ENCODE measurements at places on chromosomes 4 and X.

DNA sequence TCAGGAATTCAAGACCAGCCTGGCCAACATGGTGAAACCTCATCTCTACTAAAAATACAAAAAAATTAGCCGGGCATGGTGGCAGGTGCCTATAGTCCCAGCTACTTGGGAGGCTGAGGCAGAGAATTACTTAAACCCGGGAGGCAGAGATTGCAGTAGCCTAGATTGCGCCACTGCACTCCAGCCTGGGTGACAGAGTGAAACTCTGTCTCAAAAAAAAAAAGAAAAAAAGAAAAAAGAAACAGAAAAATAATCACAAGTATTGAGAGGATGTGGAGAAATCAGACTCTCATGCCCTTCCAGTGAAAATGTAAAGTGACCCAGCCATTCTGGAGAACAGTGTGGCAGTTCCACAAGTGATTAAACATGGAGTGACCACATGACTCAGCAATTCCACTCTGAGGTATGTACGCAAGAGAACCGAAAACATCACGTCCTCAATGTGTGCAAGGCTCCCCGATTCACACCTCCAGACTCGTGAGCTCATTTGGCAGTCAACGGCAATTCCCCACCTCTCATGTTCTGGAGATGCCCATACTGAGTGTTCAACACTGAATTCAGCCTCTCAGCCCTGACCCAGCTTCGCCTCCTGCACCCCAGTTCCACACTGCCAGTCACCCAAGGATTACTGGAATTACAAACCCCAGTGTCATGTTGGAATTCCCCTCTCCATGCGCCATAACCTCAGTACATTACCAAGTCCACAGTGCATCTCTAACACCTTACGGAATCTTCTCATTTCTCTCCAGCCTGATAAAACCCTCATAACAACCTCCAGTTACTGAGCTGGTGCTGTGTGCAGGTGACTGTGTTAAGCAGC is 21.1 kb downstream of the ACOX3 start:
- no peak for DNase-seq

GRCh38 chr4:69831646-69832325 is 28.2 kb downstream of the SULT1E1 start:
- DNase-seq, result no peak

- DNase-seq, result no peak
Observed at GRCh38 chr4:15368856-15369255, 59.0 kb upstream of the C1QTNF7 start.

GRCh38 chr4:149465955-149466354 is 349.7 kb downstream of the IQCM start:
- no peak for DNase-seq

DNA sequence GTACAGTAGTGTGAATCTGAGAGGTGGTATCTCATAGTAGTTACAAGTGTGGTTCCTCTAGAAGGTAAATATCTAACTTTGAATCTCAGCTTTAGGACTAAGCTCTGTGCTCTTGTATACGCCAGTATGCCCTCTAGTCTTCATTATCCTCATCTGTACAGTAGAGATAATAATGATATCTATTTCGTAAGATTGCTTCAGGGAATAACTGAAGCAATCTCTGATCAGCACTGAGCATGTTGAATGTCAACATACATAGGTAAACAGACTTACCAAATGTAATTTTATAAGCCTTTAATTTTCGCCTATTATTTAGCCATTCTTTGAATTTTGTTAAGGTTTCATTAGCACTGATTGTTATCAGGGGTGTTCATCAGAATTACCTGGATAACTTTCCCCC is 175.2 kb upstream of the ANKRD50 start:
- DNase-seq, result no peak

- no peak for DNase-seq
Observed at GRCh38 chr4:125735102-125735501, 420.3 kb downstream of the FAT4 start.

DNA sequence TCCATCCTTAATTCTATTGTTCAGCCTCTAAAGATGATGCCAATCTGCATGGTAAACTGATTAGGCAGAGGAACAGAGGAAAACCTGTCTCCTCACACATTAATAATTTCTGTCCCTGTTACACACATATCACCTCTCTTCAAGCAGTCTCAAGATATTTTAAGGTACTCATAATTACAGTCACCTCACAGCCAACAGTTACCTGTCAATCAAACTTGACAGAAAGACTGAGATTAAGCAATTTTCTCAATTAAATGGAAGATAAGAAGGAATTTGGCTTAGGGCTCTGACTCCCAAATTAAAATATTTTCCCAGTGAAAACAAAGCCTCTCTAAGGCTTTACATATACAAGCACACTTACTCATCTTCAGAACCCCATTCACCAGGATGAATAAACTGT is 85.2 kb downstream of the MAPK10 start:
- no peak for DNase-seq

DNA sequence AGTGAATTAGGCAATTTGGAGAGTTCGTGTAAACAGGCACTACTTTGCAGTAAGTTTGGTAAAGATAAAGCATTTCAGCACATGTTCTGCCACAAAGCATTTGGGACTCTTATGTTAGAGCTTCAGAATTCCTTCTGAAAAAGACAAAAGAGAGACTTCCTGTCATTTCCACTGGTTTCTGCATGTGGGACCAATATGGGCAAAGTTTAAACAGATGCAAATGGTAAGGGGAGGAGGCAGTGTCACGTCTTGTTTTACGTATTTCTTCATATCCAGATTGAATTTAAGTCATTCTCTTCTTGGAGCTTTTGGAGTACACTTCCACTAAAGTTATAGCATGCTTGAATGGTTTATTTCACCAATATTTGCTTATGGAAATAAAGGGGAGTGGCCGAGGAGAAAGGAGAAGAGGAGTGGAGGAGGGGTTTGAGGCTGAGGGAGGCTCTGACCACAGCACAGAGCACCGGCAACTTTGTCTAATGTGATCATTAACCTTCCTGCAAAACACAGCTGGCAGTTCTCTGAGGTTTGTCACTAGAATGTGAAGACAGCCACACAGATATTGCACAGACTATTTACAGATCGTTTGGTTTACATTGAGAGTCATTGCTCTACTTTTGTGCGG is at the start of gene APELA:
APELA (plus strand) TSS at position 479 of the 625 bp plus-strand sequence. CDS start 154 bp downstream, outside the sequence.
- no peak for DNase-seq

DNA sequence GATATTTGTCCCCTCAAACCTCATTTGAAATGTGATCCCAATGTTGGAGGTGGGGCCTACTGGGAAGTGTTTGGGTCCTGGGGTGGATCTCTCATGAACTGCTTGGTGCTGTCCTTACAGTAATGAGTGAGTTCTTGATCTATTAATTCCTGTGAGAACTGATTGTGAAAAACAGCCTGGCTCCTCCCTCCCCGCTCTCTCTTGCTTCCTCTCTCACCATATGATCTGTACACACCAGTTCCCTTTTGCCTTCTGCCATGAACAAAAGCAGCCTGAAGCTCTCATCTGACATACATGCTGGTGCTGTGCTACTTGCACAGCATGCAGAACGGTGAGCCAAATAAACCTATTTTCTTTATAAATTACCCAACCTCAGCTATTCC is 11.2 kb upstream of the YIPF7 start:
- DNase-seq, result no peak

DNA sequence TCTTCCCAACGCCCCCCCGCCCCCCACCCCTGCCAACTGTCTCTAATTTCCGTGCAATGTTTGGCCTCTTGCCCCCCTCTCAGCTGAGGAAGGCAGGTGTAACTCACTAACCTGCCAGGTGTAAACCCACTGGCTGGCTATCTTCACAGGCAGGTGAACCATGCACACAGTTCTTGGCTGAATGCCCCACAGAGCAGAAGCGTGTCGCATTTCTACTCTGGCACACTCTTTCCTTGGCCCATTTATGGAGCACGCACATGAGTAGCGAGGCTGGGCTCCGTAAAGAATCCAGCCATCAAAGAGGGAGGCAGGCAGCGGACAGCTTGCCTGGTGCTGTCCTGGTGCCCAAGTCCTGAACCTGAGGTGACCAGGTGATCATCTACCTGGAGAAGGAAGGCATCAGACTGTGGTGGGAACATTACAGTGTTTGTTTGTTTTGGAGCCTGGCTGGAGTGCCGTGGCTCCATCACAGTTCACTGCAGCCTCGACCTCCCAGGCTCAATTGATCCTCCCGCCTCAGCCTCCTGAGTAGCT is 39.2 kb upstream of the CRMP1 start:
- no peak for DNase-seq

GRCh38 chr4:97911236-97911906 is 231.9 kb downstream of the STPG2 start:
- no peak for DNase-seq

- DNase-seq, result no peak
Observed at GRCh38 chr4:139682741-139683151, 17.1 kb downstream of the MGST2 start.

- DNase-seq, result no peak
Observed at GRCh38 chrX:15217161-15217560, 52.7 kb downstream of the ASB9 start.

DNA sequence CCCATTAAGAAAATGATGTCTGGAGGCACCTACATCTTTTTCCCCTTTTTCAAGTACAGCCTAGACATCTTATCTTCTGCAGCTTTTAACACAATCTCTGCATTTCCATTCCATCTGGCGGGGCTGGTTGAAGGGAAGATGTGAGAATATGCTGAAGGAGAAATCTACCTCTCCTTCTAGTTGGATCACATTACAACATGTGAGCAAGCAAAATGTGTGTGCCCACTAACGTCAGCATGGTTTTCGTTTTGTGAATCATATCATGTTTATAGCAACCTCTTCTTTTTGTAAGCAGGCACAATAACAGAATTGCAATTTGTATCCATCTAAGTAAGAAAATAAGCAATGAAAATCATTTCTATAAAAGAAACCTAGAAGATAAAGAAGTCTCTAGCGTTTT is 28.9 kb upstream of the MID1 start:
- DNase-seq, result no peak

- DNase-seq, result no peak
Observed at GRCh38 chr4:7294176-7294756, 101.9 kb downstream of the SORCS2 start.

- no peak for DNase-seq
Observed at GRCh38 chr4:45120163-45120562, 393.8 kb upstream of the GNPDA2 start.

DNA sequence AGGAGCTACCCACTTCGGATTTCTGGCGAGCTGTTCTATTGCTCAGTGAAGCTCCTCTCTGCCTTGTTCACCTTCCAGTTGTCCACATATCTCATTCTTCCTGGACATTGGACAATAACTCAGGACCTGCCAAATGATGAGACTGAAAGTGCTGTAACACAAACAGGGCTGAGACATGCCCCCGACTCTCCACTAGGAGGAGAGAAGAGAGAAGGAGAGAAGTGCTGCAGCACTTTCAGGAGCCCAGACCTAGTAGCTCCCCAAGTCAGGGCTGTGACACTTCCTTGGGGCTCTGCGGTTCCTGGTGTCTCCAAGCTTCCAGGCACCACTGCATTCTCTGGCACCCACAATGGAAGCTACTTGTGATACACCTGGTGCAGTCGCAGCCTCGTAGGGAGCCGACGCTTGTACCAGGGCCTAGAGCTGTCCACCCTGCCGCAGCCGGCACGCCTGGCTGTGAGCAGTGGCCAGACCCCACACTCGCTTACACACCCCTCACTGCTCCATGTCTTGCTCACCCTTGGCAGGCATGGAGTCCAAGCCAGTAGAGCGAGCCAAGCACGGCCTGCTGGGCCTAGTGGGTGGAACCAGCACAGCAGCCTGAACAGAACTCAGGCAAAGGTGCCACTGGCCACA is 234.9 kb downstream of the TECRL start:
- no peak for DNase-seq

- DNase-seq, result no peak
Observed at GRCh38 chr4:180449395-180449956, 1793.7 kb upstream of the TENM3 start.

- no peak for DNase-seq
Observed at GRCh38 chr4:102687373-102687981, 73.3 kb downstream of the MANBA start.

DNA sequence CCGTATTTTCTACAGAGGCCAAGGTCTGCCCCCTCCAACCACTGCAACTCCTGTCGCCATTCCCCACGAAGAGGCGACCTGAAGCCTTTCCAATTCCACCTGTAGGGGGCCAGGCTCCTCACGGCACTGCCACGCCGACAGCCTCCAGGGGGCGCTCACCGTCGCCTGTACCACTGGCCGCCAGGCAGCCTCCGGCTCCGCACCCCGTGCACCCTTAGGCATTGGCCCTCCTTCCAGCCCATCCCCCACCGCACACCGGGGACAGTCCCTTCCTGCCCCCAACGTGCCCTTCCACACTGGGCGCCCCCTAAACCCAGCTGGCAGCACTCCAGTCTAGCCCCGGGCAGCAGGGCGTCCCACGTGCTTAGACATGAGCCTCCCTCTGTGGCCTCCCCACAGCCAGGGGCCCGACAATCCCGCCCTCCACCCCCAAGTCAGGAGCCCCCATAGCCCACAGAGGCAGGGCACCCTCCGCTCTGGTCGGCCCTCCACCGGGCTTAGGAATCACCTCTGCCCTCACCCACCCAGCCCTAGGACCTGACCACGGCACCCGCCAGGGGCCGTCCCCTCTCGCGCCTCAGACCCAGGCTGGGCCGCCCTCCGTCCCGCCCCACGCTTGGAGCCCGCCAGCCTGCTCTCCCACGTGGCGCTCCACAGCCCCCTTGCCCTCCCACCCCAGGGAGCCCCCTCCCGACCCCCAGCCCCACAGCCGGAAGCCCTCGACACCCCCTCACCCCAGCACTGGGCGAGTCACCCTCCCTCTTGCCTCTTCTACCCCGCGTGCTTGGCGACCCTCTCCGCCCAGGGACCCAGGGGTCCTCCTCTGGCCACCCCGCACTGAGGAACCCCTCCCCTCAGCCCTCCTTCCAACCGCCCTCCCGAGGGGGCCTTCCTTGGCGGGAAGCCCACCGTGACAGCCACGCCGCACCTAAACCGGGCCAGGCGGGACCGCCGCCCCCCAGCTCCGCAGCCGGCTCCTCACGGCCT is 711 bp downstream of the PNMA6E start:
- DNase-seq, result no peak

DNA sequence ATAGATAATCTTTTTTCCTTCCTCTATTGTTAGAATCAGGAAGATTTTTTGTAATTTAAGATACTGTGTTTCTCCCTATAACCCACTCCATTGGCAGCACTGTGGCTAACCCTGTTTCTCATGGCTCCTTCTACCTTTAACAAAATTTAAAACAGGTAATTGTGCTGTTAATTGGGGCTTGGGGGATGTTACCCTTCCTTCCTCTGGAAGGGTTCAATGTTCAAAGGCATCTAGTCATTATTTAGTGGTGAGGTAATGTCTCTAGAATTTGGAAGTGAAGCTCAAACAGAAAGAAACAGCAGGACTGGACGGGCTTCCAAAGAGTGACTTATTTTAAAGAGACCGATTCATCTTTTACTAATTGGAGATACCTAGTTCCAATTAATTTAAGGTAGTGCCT is 166.4 kb downstream of the TRIML1 start:
- no peak for DNase-seq

- DNase-seq, result no peak
Observed at GRCh38 chr4:186684220-186684619, 39.4 kb downstream of the FAT1 start.

- no peak for DNase-seq
Observed at GRCh38 chr4:111512081-111512783, 633.0 kb upstream of the FAM241A start.

DNA sequence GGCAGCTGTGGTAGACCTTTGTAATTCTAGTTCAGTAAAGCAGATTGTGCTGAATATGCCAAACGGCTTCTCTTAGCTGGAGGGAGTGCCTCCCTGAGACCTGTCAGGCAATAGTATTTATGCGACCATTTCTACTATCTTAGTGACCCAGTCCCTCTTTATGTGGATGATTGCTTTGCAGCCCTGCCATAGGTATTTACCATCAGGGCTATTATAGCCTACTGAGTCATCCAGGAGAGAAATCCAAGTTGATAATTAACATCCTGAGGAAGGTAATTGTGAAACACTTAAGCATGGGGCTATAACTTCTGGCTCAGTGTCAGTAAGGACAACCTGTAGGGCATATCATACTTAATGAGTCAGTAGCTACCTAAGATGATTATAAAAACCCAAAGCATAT is 103.9 kb upstream of the MAOA start:
- no peak for DNase-seq

Measured in osteocyte (in vitro differentiated cells).